ENCODE measurements at places on chromosomes 16 and 17.

DNA sequence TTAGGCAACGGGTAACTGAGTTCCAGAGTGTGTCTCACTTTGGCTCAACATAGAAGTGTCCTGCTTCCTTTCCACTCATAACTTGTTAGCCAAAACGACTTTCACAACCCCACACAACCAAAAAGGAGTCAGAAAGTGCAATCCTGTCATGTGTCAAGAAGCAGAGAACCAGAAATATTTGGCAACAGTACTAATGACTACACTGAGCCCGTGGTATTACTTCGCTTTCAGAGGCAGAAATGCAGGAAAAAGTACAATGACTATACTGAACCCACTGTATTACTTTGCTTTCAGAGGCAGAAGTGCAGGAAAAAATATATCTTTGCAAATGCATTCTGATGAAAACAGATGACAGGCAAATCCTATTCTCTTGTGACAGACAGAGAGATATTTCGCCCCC, 484.6 kb downstream of the KIF2B start:
- DNase-seq = no peak

DNA sequence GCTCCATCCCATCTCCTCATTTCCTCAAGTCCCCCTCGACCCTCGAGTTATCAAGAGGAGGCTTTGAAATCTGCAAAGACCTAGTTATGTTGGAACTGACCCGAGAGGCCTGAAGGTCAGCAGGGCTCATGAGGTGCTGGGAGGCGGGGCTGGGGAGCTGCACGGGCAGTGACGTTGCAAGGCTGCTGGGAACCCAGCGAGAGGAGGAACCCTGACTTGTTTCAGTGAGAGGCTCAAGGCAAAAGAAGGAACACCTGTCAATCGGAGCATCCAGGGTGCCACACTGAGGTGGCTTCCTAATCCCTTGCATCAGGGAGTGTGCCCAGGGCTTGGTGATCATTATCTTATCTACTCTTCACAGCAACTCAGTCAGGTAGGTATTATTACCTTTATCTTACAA, 86.9 kb downstream of the CDH11 start:
- no peak for DNase-seq

GRCh38 chr17:57864273-57864672, 14.4 kb upstream of the MRPS23 start:
- DNase-seq = no peak

GRCh38 chr17:80124351-80124981, 22.5 kb downstream of the EIF4A3 start:
- DNase-seq = peak; percentile 67

DNA sequence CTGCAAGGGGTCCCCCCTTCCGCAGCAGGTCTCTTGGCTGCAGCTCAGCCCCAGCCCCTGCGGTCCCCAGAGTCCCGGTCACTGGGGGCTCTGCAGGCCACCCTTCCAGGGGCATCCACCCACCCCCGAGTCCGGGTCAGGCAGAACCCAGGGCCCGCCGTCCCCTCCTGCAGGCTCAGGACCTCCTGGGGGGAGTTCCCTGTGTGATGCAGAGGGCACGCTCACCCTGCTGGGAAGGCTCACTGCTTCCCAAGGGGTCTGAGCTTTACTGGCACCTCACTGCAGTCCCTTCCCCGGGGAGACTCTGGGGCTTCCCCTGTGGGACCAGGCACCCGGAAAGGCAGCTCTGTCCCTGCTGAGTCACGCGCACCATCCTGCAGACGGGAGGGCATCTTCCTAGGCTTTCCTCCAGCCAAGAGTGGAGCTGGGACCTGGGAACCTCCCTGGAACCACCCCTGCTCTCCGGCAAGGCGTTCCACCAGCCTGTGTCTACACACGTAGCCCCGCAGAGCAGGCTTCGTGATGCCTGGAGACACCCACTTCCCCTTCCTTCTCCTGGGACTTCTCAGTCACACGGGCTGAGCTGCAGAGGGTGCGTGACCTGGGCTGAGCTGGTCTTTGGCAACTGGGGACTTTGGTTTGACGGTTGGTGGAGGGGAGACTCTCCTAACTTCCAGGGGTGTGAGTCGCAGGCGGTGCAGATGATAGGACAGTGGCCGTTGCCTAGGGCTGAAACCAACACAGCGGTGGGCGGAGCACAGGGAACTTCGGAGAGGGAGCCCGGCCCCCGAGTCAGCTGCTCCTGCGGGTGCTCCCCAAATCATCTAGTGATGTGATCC, 23.4 kb downstream of the SLC25A10 start:
- DNase-seq = no peak

DNA sequence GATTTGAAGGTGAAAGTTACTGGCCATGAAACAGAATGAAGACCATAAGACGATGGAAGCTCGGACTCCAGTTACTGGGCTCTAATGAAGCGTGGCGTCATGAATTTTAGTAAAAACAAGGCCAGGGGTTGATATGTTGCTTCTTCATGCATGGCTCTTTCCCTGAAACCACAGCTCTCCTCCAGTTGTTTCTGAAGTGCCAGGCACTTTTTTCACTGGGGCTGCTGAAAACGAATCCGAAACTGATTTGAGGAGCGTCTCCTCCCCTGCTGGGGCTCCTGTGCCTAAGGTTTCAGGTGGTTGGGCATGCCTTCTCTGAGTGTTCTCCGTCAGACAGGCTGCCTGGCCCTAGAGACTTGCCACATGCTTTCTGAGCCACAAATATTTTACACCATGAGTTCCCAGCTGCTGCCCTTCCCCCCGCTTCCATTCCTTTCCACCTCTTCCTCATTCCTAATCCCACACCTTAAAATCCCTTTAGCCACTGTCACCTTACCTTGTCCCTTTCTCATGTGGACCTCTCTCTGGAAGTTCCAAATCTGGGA, 3.7 kb upstream of the MYL4 start:
- peak; percentile 29 for DNase-seq

GRCh38 chr17:47820033-47820789, 1.4 kb downstream of the OSBPL7 start:
- DNase-seq = peak; percentile 15

GRCh38 chr17:31491376-31492131, 100.1 kb downstream of the RAB11FIP4 start:
- no peak for DNase-seq

DNA sequence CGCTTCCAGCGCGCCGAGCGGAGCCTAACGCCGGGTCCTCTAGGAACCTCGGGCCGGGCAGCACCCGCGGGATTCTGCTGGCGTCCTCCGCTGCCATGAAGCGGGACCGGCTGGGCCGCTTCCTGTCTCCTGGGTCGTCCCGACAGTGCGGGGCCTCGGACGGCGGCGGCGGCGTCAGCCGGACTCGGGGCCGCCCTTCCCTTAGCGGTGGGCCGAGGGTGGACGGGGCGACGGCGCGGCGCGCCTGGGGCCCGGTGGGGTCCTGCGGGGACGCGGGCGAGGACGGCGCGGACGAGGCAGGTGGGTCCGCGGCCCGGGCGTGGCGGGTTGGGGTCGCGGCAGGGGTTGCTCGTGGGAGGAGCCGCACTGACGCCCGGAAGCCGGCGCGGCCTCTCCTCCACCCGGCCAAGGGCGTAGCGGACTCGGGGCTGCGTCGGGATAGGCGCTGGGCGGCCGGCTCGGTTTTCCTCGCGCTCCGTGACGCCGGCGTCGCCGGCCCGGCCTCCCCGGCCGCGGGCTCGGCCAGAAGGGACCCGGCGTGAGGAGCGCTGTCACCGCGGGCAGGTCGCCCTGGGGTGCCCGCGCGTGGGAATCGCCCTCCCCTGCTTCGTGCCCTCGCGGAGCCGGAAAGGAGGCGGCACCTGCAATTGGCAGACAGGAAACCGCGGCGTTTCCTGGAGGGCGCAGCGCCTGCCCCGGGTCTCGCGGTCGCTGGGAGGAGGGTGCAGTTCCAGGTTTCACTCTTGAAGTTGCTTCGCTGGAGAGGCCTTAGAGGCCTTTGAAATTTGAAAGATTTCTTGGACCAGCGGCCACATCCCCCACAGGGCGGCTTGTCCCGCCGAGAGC, 432 bp downstream of the ZNF276 start:
- DNase-seq = peak; percentile 58

GRCh38 chr16:29158785-29159184, 173.9 kb downstream of the LAT start:
- DNase-seq = no peak

GRCh38 chr17:81513753-81514488, 1.3 kb upstream of the ACTG1 start:
- DNase-seq = peak; percentile 79

GRCh38 chr16:84699147-84699711, 571 bp upstream of the USP10 start:
- no peak for DNase-seq

DNA sequence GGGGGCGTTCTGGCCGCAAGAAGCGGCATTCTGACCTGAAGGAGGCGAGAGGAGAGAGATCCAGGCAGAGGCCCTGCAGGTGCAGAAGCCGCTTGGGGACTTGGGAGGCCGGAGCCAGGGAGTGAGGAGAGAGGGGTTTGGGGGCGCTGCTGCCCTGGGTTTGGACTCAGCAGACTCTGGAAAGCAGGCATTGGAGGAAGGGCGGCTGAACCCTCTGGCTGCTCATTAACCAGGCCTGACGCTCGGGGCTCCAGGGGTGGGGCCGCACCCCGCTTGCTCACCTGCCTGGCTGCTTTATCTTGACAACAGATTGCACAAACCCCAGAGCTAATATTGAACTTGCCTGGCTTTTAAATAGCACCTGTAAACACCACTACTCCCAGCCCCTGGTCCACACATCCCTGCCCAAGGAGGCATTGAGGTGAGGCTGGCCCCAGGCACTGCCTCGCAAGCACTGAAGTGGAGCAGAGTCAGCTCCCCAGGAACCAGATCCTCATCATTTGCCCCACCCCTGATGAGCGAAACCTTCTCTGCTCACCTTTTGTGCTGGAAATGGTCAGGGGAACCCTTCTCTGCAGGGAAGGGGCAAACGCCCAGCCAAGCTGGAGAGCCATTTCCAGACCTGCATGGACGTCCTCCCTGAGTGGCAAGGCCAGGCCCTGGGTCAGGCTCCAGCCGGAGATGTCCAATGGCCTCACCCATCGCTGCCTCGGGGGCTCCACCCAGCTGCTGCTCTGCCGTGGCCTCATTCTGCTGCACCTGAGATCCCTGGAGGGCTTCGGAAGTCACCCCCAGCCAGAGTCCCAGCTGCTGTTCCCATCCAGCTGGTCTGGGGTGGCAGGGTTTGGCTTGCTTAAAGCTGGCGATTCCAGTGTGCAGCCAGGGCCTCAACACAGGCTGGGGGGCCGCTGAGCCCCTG, 190.2 kb upstream of the GSE1 start:
- peak; percentile 22 for DNase-seq

Data from glutamatergic neuron (in vitro differentiated cells).